Stimulated activated CD8-positive, alpha-beta memory T cell treated with anti-CD3 and anti-CD28 coated beads, Interleukin-4, amount 100 ng/mL, for 1 hour (primary cell): ENCODE measurements at places on chromosomes 6 and 20.

- no peak for DNase-seq
Measured at GRCh38 chr20:38152175-38152620, 12.9 kb downstream of the TGM2 start.

DNA sequence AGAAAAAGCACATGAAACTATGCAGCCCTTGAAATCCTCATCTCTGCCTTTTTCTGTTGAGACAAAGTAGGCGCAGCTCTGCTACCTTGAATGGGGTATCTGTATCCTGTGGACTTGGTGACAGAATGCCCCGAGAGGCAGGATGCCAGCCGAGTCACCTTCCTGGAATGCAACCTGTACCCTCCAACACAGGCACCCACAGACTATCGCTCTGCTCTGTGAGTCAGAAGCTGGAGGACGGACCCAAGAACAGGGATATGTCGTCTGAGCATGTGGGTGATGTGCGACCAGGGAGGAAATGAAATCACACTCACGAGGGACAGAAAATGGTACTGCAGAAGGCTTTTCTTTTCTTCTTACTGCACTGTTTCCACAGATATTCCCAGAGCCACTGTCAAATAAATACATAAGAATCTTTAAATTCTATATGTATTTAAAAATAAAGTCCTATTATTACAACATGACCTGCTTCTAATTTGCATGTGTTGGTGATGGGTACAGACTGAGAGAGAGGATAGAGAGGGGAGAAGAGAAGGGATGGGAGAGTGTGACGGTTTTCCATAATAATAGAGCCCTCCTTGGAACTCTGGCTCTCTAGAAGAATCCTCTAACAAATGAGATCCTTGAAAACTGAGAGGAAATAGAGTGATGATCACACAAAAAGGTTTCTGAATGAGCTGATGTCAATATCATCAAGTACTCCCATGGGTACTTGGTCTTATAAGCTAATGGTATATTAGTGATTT is 308.1 kb downstream of the FOXC1 start:
- DNase-seq, result no peak

GRCh38 chr6:134950482-134950881 is 581 bp upstream of the ALDH8A1 start:
- DNase-seq, result no peak

- no peak for DNase-seq
Measured at GRCh38 chr20:45963059-45964005, 8.7 kb downstream of the ZNF335 start.

- DNase-seq, result no peak
Measured at GRCh38 chr20:56488566-56488965, 20.1 kb downstream of the RTF2 start.
